ENCODE measurements at places on chromosomes 2 and 18.

- DNase-seq, result peak; percentile 28
These were observed 381.6 kb downstream of the SUCLG1 start for GRCh38 chr2:84077496-84077895.

GRCh38 chr2:74815941-74816340 lies 18.0 kb upstream of the HK2 start:
- no peak for DNase-seq

DNA sequence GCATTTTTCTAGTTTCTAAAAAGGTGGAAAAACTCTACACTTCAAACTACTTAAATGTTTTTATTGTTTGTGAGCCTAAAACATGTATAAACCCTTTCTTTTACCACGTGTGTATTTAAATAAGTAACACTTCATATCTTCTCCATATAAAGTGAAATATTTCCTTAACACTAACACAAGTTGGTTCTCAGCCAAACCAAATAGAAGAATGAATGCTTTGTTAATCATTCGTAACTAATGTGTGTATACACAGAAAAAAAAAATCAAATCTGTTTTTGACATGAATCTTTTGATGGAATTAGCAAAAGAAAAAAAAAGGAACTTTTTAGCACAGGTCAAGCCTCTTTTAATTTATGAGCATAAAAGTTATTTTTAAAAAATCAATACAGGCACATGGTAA lies 89.3 kb downstream of the EHBP1 start:
- peak; percentile 41 for DNase-seq

- DNase-seq, result no peak
These were observed 189.4 kb downstream of the ALK start for GRCh38 chr2:29731948-29732347.

GRCh38 chr2:61705625-61706024 lies 148.2 kb downstream of the FAM161A start:
- DNase-seq, result no peak

DNA sequence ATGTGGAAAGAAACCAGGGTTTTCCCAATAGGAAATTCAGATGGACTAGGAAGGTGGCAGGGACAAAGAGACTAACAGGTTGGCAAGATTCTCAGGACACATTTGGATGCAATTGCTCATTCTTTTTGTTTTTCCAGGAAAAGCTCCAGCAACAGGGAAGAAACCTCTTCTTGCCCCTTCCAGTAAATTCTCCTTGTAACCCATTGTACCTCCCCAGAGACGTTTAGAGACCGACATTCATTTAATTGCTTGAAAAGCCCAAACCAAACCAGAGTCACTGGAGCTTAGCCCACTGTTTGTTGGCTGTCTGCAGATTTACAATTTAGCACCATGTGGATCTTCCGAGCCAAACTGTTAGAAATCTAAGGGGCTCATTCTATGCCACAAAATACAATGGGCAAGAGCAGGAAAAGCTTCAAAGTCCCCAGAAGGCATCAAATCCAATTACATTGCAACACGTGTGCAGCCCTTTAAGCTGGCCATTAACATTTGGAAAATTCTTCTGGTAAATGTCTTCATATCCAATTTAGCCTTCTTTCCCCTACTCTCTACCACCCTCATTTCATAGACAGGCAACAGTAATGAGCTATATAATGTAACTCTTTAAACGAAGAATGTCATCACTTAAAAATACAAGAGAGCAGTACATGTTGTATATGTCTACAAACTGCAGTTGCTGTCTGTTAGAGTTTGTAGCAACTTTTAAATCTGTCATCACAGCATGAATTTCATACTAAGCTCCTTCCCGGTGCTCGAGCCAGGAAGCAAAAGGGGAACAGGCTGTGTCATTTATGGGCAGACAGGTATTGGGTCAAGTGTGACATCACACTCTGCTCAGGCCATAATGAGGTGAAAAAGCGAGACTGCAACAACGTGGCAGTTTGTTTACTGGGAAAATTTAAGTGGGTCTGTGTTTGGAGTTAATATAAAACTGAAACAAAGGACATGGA lies 235.6 kb upstream of the HNRNPA3 start:
- no peak for DNase-seq

GRCh38 chr18:66792466-66792865 lies 188.6 kb upstream of the CDH19 start:
- no peak for DNase-seq

DNA sequence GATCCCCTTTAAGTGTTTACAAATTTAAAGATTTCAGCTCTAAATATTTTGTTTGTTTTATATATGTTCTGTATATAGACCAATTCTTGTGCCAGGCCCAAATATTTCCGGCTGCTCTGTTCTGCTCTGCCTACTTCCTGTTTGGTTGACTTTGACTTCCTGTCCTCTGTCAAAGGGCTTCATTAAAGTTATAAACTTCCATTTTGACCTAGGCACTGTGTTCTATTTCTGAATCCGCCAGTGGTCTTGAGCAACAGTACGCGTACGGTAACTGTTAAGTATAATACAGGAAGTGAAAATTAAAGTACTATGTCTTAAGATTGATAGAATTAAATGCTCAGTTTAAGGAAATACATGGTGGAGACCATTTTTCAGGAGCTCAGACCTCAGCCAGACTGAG lies 13.5 kb upstream of the REL start:
- no peak for DNase-seq

GRCh38 chr2:26011990-26012856 lies 21.7 kb upstream of the RAB10 start:
- DNase-seq, result peak; percentile 78

DNA sequence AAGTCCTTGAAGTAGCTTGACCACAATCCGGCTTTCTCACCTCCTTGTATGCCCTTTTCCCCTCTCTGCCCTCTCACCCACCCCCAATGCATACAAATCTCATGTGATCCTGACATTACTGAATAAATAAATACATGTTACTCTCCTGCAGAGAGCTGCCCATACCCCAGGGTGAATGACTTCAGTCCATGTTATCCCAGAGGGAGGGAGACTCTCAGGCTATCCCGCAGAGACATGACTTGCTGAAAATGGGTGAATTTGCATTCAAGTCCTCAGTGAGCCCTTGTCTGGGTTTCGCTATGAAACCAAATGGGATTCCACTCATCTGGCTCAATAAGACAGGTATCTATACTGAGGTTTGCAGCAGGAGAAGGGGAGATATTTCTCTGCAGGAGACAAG lies 168.5 kb downstream of the FHOD3 start:
- no peak for DNase-seq

DNA sequence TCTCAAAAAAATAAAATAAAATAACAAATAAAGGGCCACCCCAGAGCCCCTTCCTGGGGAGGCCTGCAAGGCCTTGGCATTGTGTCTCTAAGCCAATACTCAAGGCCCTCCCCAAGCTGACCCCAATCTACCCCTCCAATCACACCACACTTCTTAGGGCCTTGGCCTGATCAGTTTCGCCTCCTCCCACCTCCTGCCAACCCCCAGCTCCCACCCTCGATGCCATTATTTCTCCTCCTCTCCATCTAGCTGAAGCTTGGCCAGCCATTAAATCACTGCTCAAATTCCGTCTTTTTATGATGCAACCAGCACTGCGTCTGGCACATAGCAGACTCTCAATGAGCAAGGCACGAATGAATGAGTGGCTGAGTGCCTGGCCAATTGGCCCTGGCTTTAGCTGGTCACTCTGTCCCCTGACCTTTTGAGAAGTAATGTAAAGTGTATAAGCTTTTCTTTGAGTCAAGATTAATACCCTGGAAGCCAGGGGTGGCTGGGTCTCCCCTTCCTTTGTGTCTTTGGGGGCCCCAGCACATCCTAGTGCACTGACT lies 55.9 kb downstream of the SMAD7 start:
- no peak for DNase-seq

DNA sequence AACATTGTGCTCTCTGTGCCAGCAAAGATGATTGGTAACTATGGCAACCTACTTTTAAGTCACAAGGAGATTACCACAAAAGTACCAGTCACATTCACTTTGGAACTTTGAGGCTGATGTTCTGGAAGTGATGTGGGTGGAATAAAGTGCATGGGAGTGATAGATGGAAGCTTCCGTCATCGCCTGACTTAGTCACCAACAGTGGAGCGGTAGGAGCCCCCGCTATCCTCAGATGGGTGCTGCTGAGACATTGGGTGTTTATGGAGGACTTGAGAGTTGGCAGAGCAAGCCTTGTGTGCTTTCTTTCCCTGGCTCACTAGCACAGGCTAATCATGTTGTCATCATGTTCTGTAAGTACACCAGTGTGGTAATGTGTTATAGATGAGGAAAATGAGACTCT lies 4.6 kb downstream of the PPP1R7 start:
- no peak for DNase-seq

DNA sequence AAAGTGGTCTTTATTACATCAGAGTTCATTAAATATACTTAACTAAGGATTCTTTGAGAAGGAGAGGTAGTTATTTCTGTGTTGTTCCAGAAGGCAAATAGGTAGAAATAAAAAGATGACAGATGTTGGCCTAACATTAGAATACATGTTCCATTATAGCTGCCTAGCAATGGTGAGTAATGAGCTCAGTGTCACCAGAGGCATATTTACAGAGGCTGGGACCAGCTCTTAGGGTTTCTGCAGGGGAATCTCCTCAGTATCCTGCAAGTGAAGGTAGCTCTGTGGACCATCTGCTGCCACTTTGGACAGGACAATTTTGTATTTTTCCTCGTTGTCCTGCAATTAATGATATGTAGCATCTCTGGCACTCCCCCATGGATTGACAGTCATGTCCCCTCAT lies 416.0 kb downstream of the THSD7B start:
- no peak for DNase-seq

DNA sequence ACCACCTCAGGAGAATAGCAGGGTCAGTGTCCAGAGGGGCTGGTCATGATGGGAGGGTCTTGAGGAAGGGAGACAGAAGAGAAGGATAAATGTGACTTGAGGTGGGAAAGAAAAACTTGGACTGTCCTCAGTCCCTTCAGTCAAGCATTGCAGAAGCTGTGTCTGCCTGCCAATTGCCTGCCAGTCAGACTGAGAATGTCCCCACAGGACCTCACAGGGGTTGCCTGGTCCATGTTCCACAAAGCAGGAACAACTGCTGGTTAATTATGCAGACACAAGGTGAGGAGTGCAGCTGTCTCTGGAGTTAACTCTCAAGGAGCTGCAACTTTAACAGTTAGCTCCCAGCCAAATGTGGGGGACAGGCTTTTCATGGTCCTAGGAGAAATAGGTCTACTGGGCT lies 75.7 kb downstream of the TRIM43 start:
- no peak for DNase-seq

DNA sequence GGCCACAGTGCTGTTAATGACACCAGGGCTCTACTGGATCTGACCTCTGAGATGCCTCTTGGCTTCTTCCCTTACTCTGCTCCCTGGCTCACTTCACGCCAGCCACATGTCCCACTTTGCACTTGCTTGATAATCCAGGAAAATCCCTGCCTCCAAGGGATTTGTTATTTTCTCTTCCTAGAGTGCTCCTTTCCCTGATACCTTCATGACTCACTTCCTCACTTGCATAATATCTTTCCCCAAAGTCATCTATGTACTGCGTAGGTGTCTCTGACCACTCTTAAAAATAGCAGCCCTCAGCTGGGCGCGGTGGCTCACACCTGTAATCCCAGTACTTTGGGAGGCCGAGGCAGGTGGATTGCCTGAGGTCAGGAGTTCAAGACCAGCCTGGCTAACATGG lies 572.3 kb downstream of the PLCL1 start:
- DNase-seq, result no peak

GRCh38 chr2:36952748-36953197 lies 13.6 kb downstream of the STRN start:
- no peak for DNase-seq

- DNase-seq, result no peak
These were observed 1.1 kb upstream of the MTA3 start for GRCh38 chr2:42567364-42567763.

DNA sequence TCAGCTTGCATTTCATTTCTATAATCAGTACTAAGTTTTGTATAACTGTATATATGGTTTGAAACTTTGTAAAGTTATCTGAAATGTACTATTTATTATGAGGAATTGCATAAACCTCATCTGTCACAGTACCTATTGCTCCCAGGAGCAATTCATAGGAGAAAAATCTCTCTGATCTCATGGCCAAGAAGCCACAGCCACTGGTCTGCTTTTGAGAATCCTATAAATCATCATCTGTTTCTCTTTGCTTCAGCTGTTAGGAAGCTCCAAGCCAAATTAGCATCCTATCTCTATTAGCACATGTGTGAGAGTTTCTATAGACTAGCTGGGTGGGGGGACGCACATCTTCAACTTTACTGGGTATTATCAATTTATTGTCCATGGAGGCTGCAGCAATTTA lies 210.3 kb downstream of the CYP26B1 start:
- no peak for DNase-seq

DNA sequence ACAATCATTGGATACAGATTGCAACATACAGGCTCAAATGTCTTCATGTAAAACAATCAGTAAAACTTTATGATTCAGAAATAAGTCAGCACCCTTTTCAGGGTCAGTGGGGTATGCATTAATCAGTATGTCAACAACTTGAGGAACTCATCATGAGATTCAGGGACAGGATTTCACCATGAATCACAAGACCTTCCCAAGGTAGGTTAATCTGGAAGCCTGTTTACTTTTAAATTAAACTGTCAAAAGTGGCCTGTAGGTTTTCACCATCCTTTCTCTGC lies 104.8 kb downstream of the SP100 start:
- DNase-seq, result no peak

DNA sequence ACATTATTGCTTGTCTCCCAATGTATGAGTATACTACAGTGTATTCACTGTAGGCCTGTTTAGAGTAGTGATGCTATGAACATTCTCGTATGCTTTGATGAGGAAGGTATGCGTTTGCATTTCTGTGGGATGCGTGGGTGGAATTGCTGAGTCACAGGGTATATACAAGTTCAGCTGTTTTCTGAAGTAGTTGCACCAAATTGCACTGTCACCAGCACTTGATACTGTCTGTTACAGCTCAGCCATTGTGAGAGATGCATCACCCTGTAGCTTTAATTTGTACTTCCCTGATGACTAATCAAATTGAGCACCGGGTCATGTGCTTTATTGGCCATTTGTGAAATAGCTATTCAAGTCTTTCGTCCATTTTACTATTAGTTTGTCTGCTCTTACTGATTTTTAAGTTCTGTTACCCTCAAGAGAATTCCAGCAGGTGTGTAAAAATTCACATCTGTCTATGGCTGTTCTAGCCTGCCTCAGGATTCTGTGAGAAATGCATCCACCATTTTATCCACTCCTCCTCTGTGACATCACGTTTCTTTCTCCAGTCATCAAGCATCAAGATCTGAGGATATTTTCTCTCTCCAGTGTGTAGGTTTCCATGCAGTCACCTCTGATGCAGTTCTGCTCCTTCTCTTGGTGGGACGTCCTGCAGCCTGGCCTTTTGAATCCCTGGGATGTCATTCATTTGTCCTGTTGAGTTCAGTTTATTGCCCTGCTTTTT lies 72.5 kb downstream of the DGKD start:
- DNase-seq, result no peak

DNA sequence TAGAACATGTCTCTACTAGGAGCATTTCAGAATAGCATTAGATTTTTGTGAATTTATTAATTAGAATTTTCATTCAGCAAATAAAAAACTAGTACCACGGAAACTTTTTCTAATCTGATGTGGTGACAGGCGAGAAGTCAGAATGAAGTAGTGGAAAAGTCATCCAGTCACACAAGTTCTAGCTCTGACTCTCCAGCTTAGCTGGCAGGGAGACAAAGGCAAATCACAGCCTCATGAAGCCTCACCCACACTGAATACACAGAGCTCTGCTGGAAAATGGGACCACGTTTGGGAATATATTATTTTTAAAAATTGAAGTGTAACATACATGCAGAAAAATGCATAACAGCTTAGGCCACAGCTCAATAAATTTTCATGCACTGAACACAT lies 86.1 kb downstream of the L3MBTL4 start:
- no peak for DNase-seq
